ENCODE measurements at places on chromosomes 6 and 20. TPM values are rescaled to one million over a fixed set of nuclear protein-coding genes. Genes with fewer than 3 reads are reported as not detected.

DNA sequence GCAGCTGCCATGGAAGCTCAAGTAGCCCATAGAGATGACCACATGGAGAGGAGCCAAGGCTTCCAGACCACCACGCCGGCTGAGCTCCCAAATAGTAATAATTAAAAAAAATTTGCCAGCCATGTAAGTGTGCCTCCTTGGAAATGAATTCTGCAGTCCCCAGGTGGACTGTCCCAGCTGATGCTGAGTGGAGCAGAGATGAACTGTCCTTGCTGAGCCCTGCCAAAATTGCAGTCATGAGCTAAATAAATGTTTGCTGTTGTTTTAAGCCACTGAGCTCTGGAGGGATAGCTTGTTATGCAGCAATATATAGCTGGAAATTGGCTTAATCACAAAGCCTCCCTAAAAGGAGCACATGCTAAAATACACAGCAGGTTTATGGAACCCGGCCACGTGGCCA, 55.6 kb upstream of the SNRPB2 start:
- no peak for DNase-seq

The EEF1A2 gene
- total RNA-seq, result 29.8 TPM

GRCh38 chr20:45959956-45960630, 11.9 kb downstream of the ZNF335 start:
- no peak for DNase-seq

GRCh38 chr6:131451321-131452144, 121.5 kb upstream of the ARG1 start:
- no peak for DNase-seq

The PRR18 gene
- total RNA-seq, result 0.05 TPM

GRCh38 chr6:53103993-53104675, 38.9 kb downstream of the FBXO9 start:
- peak; percentile 80 for DNase-seq

DNA sequence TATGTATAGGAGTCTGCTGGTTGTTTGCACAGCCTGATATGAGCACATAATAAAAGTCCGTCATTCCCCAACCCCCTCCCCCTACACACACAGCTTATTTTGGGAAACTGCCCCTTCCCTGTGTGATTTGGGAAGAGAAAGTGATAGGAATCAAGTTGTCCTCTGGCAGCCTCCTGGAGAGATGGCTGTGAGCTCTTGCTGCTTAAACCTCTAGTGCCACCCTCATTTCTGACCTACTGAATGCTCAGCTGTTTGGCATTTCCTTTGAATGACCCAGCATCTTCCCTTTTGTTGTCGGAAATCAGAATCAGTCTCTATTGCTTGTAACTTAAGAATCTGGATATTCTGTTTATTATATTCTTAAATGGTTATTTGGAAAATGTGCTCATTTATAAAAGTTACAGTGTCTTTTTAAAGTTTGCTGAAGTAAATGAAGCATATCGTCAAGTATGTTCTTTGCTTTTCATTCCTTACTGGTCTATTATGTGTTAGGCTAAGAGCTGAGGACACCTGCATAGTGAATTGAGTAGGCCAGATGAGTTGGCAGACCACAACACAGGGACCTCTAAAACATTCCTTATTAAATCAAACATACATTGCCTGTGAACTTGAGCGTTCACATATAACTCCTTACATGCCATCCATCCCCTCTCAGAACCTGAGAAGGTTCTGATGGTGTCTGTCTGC, 5.5 kb downstream of the RWDD2A start:
- no peak for DNase-seq

DNA sequence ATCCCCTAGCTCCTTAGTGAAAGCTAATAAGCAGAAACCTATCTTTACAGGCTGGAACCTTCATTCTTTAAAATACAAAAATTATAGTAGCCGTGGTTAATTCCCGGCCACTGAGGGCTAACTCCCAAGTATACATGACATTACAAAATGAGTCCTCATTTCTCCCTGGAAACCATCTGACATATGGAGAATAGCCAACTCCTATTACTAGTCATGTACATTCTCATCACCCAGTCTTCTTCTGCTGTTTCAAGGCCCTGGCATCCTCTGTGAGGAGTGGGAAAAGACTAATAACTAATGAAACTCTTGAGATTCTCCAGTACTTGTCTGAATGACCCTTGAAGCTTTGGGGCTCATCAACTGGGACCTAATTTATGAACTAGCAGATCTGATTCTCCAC, 30.2 kb downstream of the CSNK2A1 start:
- DNase-seq, result no peak

The PCK1 gene
- 0.94 TPM for total RNA-seq

- no peak for DNase-seq
Observed at GRCh38 chr20:23092384-23092756, 6.2 kb upstream of the CD93 start.

DNA sequence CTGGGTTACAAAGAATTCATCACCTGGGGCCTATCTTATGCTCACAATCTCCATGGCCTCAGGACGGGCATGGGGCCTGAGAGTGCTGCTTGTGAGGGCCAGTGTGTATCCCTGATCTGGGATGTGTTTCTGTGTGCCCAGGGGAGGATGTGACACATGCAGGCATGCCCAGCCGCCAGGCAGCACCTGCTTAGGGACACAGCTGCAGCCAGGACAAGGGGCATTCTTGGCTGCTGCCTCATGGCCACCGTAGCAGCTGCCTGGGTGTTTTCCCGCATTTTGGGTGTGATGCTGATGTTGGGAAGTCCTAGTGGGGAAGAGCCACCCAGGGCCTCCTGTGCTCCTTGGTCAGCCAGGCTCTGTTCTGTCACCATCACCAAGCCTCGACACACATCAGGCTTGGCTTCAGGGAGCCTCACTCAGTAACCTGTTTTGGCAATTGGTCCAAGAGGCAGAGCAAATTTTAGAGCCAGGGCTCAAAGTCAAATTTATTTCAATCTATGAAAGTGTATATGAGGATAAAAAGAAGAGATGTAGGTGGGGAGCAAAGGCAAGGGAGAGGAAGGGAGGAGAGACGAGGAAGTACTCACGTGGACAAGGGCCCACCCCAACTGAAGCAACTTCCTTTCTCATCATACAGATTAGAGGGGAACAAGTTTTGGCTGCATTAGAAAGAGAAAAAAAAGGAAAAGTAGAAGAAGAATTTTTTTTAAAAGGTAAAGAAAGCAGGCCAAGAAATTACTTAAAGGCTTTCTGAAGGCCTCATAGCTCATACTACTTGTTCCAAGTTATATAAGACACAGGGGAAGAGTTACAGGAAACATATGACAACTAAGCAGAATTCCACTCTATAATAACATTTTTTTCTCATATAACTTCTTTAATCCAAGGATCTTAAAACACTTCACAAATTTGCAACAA, 269.9 kb upstream of the SUPT3H start:
- no peak for DNase-seq

The BEND3 gene
- total RNA-seq, result 9.3 TPM

The VSX1 gene
- total RNA-seq, result not detected

- DNase-seq, result no peak
Observed at GRCh38 chr20:34600892-34601653, 42.6 kb downstream of the MAP1LC3A start.

- DNase-seq, result peak; percentile 77
Observed at GRCh38 chr20:58481481-58482021, 33.6 kb downstream of the APCDD1L start.

DNA sequence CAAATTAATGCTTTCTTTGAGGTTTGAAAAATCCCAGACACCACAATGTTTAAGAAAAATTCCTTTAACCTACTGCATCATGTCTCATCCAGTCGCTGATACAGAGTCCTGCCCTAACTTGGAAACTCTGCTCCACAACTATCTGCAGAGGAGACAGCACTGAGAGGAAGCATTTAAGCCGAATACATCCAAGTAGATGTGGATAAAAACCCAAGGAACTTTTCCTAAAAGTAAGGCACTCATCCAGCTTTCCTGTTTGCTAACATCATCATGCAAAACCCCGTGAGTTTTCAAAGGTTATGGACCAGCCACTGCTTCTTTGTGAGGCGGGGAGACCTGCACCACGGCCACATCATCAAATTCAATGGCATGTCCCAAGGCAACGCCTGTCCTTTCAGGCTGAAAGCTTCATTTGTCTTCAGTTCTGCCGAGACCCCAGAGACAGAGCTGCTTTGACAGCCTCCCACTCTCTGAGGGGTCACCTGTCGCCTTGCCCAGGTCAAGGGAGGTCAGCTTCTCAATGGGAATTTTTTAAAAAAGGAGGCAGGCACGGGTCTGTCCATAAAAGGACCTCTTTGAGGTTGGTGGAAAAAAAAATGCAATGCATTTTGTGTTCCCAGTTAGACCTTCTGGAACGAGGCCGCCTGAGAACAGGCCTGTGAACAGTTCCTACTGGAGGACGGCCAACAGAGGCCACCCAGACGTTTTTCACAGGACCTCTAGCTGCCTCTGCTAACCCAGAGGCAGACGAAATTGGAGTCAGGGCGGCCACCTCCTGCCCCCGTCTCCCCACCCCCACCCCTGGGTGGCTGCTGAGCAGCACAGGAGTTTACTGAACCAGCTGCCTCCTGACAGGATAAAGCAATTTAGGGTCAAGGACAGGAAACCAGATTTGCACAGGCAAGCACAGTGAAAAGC, 142.5 kb upstream of the HDDC2 start:
- no peak for DNase-seq

The CDH26 gene
- 0.13 TPM for total RNA-seq

The RNF182 gene
- total RNA-seq, result not detected

- no peak for DNase-seq
Observed at GRCh38 chr6:147384737-147385710, 123.5 kb upstream of the SAMD5 start.

DNA sequence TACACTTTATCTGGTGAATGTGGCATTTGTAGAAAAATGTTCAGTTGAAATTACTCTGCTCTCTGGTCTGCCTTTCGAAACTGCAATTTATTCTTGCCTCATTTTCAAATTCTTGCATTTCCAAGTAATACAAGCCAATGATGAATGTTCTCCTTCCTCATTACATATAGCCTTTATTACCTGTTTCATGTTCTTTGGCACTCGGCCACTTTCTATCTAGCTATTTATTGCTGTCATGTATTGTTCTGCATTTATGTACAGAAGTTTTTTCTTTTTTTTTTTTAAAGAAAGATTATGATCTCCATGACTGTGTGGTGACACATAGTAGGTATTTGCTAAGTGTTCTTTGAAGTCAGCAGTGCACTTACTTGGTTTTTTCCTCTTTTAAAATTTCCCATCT, 261.4 kb downstream of the ZFAND3 start:
- peak; percentile 65 for DNase-seq

DNA sequence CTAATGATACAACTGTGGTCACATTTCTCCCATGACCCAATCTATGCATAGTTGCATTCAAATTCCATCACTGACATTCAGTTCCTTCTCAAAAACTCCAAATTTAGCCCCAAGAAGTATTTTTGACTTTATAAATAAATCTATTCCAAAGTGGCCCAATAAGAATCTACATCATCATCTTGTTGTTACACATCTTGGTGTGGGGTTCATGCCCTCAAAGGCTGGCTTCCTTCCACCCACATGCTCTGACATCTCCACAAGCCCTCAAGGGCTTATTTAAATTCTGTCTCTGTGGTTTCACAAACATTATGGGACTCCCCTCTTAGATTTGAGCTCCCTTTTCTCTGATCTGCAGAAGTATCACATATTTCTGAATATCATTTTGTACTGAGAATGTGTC, 585.3 kb upstream of the BTBD3 start:
- DNase-seq, result no peak

The RBPJL gene
- not detected for total RNA-seq

DNA sequence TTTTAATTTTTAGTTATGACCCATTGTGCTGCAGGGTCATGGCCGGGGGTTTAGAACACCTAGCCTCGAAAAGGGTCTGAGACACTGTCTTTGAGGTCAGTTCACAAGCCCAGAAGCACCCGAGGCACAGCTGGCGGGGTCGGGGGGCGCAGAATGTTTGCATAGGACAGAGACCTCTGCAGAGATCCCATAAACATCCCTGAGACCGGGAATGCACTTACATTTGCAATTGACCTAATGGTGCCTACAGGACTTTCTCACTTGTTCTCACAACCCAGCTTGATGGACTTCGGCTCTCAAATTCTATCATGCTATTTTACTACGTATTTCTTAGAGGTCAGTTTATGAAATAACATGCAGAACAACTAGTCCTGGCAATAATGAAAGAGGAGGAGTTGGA, 33.5 kb upstream of the FOXC1 start:
- DNase-seq, result no peak

- DNase-seq, result no peak
Observed at GRCh38 chr20:55054453-55054852, 579.1 kb downstream of the DOK5 start.

The PSMB8 gene
- 29.3 TPM for total RNA-seq

DNA sequence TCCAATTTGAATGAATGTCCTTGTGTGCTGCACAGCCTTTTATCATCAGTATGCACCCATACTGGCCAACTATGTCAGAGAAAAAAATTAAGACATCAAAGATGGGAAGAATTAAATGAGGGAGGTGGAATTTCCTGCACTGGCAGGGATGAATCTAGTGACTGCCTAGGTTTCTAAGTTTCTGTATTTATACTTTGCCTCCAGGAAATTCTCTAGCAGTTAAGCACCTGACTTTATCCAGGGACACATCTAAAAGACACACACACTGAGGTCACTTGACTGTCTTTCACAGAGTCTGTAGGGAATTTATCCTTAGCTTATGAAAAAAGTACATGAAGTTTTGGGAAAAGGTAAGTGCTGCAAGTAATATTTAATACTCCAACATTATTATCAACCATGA, 636.5 kb upstream of the PTCHD4 start:
- no peak for DNase-seq

DNA sequence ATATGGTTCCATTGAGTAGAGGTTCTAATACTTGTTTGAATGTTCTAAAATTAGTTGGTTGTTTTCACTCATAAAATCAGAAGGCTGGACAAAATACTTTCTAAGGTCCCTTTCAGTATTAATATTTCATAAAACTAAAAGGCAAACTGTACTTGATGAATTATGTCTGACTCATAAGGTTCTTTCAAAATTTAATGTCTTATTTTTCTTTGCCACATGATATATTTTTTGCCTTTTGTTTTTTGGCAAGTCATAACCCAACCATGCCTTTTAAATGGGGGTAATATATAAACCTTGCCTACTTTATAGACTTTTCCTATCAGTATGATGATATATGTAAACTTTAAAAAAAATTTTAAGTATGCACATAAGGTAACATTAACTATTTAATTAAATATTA, 244.7 kb downstream of the PTPRK start:
- DNase-seq, result no peak

- peak; percentile 79 for DNase-seq
Observed at GRCh38 chr6:131199568-131200272, 64.5 kb downstream of the AKAP7 start.

The TREML2 gene
- total RNA-seq, result 3.3 TPM

GRCh38 chr6:26447257-26447656, 7.0 kb downstream of the BTN3A3 start:
- DNase-seq, result no peak

DNA sequence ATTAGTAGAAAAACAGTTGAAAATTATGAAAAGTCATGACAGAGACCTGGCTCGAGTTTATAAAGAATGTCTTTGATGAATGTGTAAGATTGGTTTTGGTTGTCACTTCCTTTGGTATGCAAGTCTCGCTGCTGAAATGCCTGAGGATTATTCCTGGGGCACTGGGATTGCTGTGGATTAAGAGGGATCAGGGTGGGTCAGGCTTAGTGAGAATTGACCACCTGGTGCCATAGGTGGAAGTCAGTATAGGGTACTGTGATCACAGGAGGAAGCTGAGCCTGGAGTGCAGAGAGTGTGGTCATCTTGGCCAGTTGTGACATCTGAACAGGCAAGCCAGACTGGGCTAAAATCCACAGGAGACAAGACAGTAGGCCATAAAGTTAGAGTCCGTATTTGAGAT, 34.9 kb downstream of the CEP43 start:
- no peak for DNase-seq

All from HT-29 (cell line).